ENCODE measurements at places on chromosomes 7 and 10.

GRCh38 chr7:50650057-50650664, 85.0 kb upstream of the DDC start:
- DNase-seq = no peak

GRCh38 chr10:74058658-74059057, 60.7 kb downstream of the VCL start:
- no peak for DNase-seq

DNA sequence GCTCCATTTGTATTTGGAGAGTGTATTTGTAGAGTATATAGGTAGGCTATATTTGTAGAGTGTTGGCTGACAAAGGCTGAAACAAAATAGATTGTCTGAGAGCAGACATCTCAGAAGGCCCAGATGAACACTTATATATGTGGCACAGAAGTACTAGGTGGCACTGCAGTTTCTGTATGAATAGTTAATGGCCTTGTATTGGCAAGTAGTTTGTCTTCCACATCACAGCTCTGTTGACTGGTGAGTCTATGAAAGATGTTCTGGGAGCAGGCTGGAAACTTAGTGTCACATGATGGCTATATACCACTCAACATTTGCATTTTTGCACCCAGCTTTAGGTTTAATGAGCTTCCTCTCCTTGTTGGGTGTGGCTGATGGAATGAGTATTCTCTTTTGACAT, 51.9 kb downstream of the CCNY start:
- DNase-seq = no peak

- DNase-seq = no peak
Measured at GRCh38 chr10:56912043-56912442, 551.0 kb upstream of the ZWINT start.

GRCh38 chr10:17181110-17181509, 20.4 kb downstream of the TRDMT1 start:
- no peak for DNase-seq

DNA sequence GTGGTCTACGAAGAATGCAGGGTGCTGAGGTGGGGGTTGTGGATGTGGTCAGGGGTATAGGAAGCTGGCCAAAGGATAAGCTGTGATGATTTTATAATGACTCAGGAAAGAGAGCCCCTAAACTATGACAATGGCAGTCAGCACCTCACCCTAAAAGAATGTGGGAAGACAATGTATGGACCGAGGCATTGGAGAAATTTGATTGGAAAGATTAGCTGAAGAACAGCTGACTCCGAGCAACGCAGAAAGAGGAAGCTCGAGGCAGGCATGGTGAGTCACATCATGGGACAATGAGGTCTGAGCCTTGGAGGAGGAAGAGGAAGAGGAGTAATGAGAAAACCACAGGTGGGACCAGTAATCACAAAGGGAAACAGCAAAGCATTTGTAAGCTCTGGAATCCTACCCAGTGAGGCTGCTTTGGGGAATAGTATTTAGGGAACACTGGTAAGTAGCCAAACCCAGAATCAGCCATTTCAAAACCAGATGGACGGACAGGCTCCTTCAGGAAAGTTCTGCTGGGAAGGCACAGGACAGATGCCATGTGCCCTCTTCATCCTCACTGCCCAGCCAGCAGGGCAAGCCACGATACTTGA, 295.4 kb downstream of the PRPF18 start:
- DNase-seq = no peak

DNA sequence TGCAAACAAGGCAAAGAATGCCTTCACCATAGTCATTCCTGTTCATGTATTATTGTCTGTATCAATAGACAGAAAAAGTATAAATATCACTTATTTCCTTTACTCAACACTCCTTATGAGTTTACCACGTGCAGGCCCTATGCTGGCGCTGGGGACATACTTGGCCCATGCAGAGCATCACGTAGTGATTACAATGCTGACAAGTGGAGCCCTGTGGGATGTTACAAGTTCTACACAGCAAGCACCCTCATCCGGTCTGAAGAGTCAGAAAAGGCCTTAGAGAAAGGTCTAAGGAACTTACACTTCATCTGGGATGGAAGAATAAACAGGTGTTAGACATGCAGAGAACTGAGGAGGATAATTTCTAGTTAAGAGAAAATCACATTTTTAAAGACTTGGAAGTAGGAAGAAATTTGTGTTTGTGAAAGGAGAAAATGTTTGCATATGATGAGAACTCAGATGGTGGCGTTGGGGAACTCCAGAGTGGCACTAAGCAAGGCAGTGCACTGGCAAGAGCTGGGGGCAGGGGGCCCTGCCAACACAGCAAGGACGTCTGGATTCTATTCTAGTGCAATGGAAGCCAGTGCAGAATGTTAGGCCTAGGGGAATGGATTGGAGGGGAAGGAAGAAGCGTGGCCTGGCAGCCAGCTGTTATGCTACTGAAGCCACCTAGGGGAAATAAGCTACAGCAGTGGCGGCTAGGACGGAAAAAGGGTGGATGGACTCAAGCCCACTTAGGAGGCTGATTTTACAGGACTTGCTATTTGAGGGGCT, 116.2 kb downstream of the ELMO1 start:
- DNase-seq = no peak

GRCh38 chr7:134778941-134779740, at the start of gene CALD1:
Gene CALD1 (plus strand): TSS chr7:134779634. CDS start chr7:134867734, 88,100 bp downstream.
- DNase-seq = no peak

DNA sequence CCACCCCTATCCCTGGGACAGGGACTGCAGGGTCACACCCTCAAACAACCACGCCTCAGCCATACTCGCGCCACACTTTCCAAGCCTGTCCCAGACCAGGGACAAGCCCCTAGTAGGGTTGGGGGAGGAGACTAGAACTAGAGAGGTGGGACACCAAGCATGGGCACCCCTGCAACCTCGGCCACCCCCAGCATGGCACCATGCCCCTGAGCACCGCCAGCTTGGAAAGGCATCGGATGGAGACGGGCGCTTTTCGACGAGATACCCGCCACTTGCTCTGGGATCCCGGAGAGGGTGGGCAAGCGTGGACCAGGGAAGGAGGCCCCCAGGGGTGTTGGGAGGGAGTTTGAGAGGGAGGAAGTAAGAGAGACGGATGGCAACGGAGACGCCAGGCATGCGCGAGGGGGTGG, 13.1 kb upstream of the KMT2E start:
- no peak for DNase-seq

- DNase-seq = no peak
Measured at GRCh38 chr7:156533964-156534363, 106.6 kb upstream of the RNF32 start.

DNA sequence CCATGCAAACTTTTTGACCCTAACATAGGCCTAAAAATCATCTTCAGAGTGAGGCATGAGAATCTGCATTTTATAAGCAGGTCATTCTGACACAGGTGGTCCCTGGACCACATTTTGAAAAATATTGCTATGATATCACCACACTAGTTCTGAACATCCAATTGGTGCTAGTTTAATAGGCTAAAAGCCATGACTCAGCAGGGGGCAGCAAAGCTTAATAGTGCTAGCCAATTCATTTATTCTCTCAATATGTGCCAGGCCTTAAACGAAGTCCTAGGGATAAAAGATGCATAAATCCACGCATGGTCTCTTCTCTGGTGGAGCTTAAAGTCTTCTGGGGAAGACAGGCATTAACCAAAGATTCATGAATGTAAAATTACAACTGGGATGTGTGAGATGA, 10.2 kb upstream of the SLC25A28 start:
- DNase-seq = no peak
